ENCODE measurements at places on chromosomes 5 and 9.

DNA sequence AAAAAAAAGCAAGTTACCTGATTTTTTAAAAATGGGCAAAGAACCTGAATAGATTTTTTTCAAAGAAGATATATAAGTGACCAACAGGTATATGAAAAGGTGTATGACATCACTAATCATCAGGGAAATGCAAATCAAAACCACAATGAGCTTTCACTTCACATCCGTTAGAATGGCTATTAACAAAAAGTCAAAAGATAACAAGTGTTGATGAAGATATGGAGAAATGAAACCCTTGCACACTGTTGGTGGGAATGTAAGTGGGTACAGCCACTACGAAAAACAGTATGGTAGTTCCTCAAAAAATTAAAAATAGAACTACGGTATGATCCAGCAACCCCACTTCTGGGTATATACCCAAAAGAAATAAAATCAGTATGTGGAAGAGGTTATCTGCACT lies 134.8 kb downstream of the UGCG start:
- no peaks in the 10 kb centered on the region for H3K36me3 ChIP-seq
- no peaks in the 10 kb centered on the region for H3K27me3 ChIP-seq
- H3K27ac ChIP-seq = no peak overlapping the region

- no peak overlapping the region for H3K4me3 ChIP-seq
- no peaks in the 10 kb centered on the region for H3K36me3 ChIP-seq
- no peaks in the 10 kb centered on the region for H3K4me1 ChIP-seq
- no peak overlapping the region for H3K27ac ChIP-seq
Measured at GRCh38 chr9:100466829-100467221, 6.1 kb upstream of the TMEFF1 start.

DNA sequence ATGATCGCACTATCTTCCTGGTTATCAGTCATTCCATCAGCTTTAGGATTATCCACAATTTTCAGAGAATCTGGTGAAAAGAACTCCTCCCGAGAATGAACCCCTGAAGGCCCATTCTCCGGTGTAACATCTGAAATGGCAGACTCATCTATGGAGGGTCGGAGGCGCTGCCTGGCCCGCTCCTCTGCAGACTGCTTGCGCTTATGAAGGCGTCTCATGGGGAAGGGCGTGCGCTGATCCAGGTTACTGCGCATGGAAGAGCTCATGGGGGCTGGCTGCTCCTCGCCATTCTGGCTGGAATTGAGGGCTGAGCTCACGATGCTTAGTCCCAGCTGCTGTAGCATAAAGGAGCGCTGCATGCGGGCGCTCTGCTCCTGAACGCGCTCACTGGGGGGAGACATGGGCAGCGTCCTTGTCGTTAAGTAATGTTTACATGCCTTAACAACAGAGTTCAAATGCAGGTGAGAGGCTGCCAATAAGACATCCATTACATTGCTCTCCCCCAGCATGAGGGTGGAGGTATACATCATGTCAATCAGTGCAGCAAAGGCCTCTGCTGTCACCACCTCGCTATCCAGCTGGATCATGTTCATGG lies 19.4 kb downstream of the GRHPR start:
- H3K27ac ChIP-seq = no peak overlapping the region
- no peak overlapping the region for H3K4me3 ChIP-seq
- no peak for DNase-seq

GRCh38 chr5:29879401-29879800 lies 1314.1 kb upstream of the CDH6 start:
- no peak overlapping the region for H3K27ac ChIP-seq
- H3K36me3 ChIP-seq = no peaks in the 10 kb centered on the region
- DNase-seq = no peak
- no peaks in the 10 kb centered on the region for H3K4me1 ChIP-seq

GRCh38 chr9:88106492-88106891 lies 31.8 kb downstream of the SPATA31C2 start:
- no peaks in the 10 kb centered on the region for H3K4me1 ChIP-seq
- H3K4me3 ChIP-seq = no peak overlapping the region
- no peaks in the 10 kb centered on the region for H3K36me3 ChIP-seq
- no peaks in the 10 kb centered on the region for H3K27me3 ChIP-seq
- H3K27ac ChIP-seq = no peak overlapping the region
- DNase-seq = no peak

DNA sequence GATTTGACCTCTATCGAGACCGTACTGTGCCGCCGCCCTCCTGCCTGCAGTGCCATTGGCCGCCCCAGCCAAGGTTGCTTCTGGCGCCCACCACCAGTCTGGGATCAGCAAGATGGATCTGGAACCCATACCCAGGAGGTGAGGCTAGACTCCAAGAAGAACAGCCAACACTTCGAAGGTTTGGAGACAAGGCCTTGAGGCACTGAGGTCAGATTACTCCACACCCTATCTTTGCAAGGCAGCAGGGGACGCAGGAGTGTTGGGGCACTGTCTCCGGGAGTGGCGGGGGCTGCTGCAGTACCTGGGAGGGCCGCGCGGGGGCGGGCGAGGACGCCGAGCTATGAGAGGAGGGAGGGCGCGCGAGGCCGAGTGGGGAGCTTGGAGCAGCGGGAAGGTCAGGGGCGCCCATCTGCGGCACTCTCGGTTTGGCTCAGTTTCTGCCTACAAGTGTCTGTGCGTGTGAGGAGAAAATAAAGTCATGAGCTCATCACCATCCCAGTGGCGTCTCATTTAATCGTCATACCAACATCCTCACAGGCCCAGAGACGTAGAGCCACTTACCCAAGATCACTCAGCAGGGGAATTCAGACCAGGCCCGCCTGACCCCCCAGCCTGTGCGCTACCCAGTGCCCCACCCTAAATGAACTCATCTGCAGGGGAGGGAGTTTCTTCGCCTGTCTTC lies 20.5 kb upstream of the PSD2 start:
- H3K27me3 ChIP-seq = no peaks in the 10 kb centered on the region
- H3K36me3 ChIP-seq = no peaks in the 10 kb centered on the region
- H3K4me3 ChIP-seq = no peak overlapping the region

DNA sequence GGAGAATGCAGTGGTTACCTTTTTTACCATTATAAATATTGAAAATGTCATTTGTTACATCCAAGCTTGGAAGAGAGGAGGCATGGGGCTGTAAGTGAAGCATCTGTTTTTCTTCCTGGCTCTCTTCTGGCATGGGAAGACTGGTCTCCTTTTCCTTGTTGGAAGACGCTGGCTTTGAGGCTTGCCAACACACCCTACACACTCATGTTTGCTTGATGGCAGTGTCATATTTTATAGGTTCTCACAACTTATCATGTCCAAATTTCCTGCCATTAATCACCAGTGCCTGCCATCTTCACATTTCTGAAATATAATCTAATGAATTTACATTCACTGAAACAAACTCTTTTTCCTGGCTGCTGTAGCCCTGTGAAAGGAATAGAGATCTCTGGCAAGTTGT lies 252.9 kb downstream of the MAN2A1 start:
- no peaks in the 10 kb centered on the region for H3K36me3 ChIP-seq
- no peak overlapping the region for H3K4me3 ChIP-seq
- H3K4me1 ChIP-seq = no peaks in the 10 kb centered on the region
- H3K27ac ChIP-seq = no peak overlapping the region
- H3K27me3 ChIP-seq = peaks cover 4% of the 10 kb centered on the region

DNA sequence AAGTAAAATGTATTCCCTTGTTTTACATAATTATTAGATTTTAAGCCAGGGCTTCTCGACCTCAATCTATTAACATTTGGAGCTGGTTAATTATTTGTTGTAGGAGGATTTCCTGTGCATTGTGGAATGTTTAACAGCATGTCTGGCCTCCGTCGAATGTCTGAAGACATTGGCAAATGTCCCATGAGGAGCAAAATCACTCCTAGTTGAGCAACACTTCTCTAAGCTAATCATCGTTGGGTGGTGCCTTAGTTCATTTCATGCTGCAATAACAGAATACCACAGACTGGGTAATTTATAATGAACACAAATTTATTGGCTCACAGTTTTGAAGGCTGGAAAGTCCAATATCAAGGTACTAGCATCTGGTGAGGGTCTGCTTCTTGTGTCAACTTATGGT lies 13.4 kb upstream of the VPS13A start:
- peaks cover 20% of the 10 kb centered on the region for H3K4me1 ChIP-seq
- no peak for DNase-seq
- H3K27ac ChIP-seq = no peak overlapping the region
- H3K36me3 ChIP-seq = no peaks in the 10 kb centered on the region

DNA sequence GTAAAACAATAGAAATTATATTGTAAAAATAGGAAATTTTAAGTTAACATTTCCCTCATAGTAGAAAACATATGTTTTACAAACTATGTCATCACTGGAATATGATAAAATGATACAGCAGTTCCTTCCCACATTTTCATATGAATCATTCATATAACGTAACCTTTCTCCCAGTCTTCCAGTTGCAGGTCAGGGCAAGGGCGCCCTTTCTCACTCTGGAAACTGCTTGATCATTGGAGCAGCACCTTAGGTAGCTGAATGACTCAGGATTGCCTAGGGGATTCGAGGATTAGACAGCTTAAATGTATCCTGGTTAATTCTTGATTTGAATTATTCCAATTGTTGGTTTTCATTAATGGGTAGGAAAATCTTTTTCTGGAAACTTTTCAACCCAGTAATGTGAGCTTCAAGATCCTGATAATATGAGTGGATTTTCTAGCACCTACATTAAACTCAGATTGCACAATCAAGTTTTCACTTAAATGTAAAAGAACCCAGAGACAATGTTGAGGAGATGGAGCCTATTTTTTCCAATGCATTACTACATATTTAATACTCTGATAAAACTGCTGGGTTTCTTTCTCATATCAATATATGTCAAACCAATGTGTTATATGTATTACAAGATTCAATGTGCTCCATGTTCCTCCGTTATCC lies 32.6 kb upstream of the ANXA1 start:
- DNase-seq = peak; percentile 80
- H3K4me1 ChIP-seq = peaks cover 19% of the 10 kb centered on the region
- H3K27me3 ChIP-seq = no peaks in the 10 kb centered on the region
- H3K27ac ChIP-seq = peak overlapping the region; percentile 87
- no peaks in the 10 kb centered on the region for H3K36me3 ChIP-seq
- no peak overlapping the region for H3K4me3 ChIP-seq

- DNase-seq = no peak
- no peaks in the 10 kb centered on the region for H3K27me3 ChIP-seq
- H3K36me3 ChIP-seq = no peaks in the 10 kb centered on the region
- H3K4me1 ChIP-seq = peaks cover 20% of the 10 kb centered on the region
Measured at GRCh38 chr9:32928912-32929311, 72.5 kb downstream of the APTX start.

DNA sequence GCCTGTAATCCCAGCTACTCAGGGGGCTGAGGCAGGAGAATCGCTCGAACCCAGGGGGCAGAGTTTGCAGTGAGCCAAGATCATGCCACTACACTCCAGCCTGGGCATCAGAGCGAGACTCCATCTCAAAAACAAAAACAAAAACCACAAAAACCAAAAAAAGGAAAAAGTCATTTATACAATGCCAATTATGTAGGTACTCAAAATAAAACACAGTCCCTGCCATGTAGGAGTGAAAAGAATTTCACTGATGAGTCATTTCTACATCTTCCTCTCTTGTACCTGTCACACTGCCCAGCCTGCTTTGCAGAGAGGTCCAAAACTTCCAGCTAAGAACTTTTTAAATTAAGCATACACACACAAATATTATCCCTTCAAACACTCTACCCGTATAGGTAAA lies 215.8 kb downstream of the EPB41L4A start:
- no peak overlapping the region for H3K4me3 ChIP-seq
- no peaks in the 10 kb centered on the region for H3K27me3 ChIP-seq
- H3K4me1 ChIP-seq = peaks cover 6% of the 10 kb centered on the region

DNA sequence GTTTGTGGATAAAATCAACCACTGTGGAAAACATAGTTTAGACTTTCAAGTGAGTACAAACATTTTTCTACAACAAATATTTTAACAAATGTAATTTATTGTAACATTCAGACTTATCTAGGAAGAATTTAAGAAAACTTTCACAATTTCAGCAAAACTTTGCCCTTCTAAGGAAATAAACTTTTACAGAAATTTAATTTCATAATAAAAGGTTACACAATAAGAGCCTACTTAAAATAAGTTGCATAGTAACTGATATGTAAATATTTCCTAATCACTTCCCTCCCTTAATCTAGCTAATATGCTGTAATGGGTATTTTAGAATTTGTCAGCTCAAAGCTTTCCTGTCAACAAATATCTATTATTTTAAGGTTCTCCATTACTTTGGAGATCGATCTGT lies 1899.9 kb downstream of the MAT2B start:
- H3K4me3 ChIP-seq = no peak overlapping the region
- H3K36me3 ChIP-seq = no peaks in the 10 kb centered on the region
- no peaks in the 10 kb centered on the region for H3K27me3 ChIP-seq
- no peaks in the 10 kb centered on the region for H3K4me1 ChIP-seq
- no peak overlapping the region for H3K27ac ChIP-seq
- DNase-seq = no peak

DNA sequence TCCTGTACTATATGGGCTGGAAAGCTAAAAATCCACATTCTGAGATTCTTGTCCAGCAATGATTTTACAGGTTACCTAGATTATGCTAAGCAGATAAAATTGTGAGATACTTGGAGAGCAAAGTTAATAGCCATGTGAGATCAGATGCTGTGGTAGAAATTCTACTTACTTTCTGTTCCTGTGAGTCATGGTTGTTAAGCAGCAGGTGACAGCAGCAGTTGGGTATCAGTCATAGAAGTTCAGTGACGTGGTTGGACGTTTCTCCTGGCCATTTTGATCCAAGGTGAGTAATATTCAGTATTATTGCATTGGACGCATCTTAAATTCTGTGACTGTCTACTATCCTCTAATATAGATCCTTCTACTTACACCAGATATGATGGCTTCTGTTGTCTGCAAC lies 524.5 kb downstream of the TMEM38B start:
- H3K27me3 ChIP-seq = no peaks in the 10 kb centered on the region
- no peak overlapping the region for H3K4me3 ChIP-seq
- no peak for DNase-seq
- H3K4me1 ChIP-seq = no peaks in the 10 kb centered on the region

DNA sequence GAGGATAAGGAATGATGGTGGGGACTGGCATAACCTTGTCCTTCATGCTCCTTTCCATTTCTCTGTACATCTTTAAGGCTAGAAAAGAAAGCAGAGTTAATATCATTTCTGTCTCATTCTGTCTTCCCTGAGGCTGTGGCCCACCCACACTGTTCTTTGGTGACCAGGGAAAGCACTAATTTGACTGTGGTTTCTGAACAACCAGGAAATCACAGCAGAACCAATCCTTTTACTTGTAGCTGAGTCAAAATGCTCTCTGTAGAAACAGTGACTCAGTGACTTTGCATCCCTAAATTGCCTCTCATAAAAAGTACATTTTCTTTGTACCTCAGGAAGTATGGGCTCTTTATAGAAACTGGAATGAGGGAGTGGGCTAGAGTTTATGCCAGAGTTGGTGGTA lies 28.1 kb downstream of the IL33 start:
- H3K27ac ChIP-seq = no peak overlapping the region
- no peak for DNase-seq
- peaks cover 28% of the 10 kb centered on the region for H3K4me1 ChIP-seq

- peak overlapping the region; percentile 63 for H3K27ac ChIP-seq
- peak; percentile 89 for DNase-seq
- no peak overlapping the region for H3K4me3 ChIP-seq
- H3K27me3 ChIP-seq = no peaks in the 10 kb centered on the region
- peaks cover 18% of the 10 kb centered on the region for H3K4me1 ChIP-seq
Measured at GRCh38 chr9:12771891-12772290, 2.9 kb upstream of the LURAP1L start.

- DNase-seq = no peak
- no peaks in the 10 kb centered on the region for H3K36me3 ChIP-seq
- H3K4me1 ChIP-seq = no peaks in the 10 kb centered on the region
- no peak overlapping the region for H3K27ac ChIP-seq
Measured at GRCh38 chr5:114782177-114782576, 387.5 kb downstream of the TRIM36 start.

All from keratinocyte (primary cell).